ENCODE measurements at places on chromosomes 2 and 18.

GRCh38 chr2:40451918-40452605 is at the start of gene SLC8A1:
SLC8A1 (minus strand) TSS chr2:40452090.
- peak; percentile 43 for DNase-seq

GRCh38 chr2:46390901-46391395 is 88.4 kb upstream of the TMEM247 start:
- no peak for DNase-seq

GRCh38 chr2:213152065-213152794 is 818 bp upstream of the IKZF2 start:
- DNase-seq = peak; percentile 42

GRCh38 chr18:5584746-5585417 is 41.1 kb upstream of the EPB41L3 start:
- DNase-seq = peak; percentile 10

- no peak for DNase-seq
Observed at GRCh38 chr2:86224645-86225355, 25.5 kb downstream of the MRPL35 start.

- DNase-seq = no peak
Observed at GRCh38 chr2:235512699-235513053, 18.8 kb downstream of the AGAP1 start.

GRCh38 chr18:67463829-67464228 is 52.7 kb downstream of the DSEL start:
- peak; percentile 12 for DNase-seq

- no peak for DNase-seq
Observed at GRCh38 chr2:239378021-239378917, 22.6 kb downstream of the HDAC4 start.

GRCh38 chr18:23967321-23968089 is 47.0 kb upstream of the TTC39C start:
- no peak for DNase-seq

GRCh38 chr2:46578961-46579360 is 99.6 kb downstream of the TMEM247 start:
- no peak for DNase-seq

All from bronchial epithelial cell (primary cell).